Fibroblast of upper back skin (primary cell): ENCODE measurements at places on chromosomes 12 and 14.

DNA sequence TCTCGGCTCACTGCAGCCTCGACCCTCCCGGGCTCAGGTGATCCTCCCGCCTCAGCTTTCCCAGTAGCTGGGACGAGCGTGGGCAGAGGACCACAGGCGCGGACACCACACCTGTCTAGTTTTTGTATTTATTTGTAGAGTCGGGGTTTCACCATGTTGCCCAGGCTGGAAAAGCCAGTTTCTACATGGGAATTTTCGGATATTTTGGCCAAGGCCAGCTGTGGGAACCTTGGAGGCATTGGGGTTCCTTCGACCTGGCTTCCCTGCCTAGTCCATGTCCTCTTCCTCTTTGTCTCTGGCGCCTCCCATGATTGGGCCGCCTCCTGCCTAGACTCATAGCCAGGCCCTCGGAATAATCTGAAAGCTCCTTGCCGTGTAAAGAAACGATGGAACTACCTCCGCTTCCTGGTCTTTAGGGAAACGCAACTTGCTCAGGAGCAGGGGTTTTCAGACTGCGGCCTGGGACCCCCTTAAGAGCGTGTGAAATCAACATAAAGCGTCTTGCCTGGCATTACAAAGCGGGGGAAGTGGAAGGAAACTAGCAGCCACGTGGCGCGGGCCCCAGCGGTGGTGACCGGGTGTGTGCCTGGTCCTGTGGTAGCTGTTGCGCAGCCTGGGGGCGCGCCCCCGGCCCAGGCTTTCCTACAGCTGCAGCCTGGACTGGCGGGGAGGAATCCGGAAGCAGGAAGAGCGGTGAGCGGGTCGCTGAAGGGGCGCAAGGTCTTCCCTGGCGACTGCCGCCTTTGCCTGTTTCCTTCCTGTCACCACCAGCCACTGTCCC lies 1.4 kb upstream of the HSP90AA1 start:
- DNase-seq, result peak; percentile 33

DNA sequence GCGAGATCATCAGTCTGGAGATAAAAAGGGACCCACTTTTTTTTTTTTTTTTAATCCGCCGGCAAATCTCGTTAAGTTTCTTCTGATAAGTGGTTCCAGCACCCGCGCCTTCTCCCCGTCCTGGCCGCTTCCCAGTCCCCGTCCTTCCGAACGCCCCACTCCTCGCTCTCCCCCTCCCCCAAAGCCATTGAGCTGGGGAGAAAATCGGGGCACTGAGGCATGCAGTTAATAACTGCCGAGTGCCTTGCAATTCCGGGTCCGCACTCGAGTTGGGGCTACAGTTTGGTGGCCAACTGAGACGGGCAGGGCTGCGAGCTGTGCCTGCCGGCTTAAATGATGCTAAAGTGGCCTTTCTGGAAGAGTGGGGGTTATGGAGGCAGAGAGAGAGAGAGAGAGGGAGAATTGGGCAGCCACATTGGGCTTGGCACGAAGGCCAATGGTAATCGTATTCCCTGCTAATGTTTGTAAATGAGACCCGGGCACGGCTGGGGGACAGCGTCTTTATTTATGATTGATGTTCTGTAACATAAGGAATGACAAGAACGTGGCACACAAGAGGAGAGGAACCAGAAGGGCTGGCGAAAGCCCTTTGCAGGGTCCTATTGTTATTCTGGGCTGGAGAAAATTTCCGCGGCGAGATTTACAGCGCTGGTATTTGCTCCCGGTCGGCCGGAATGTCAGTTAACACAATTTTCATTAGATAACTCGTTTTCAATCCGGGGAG lies 115.4 kb upstream of the MYL2 start:
- DNase-seq, result no peak

- DNase-seq, result peak; percentile 94
Measured at GRCh38 chr12:102061560-102062418, at the start of gene WASHC3. Gene WASHC3, minus strand, starts transcription at chr12:102061991. Its CDS starts 29 bp downstream, at chr12:102061962.

GRCh38 chr14:100138955-100139354 lies 20.5 kb downstream of the DEGS2 start:
- DNase-seq, result no peak

GRCh38 chr12:107605293-107605692 lies 80.3 kb upstream of the PWP1 start:
- no peak for DNase-seq

- DNase-seq, result no peak
Measured at GRCh38 chr12:59007620-59008019, 87.3 kb upstream of the LRIG3 start.
